ENCODE measurements at places on chromosomes 3 and 15.

DNA sequence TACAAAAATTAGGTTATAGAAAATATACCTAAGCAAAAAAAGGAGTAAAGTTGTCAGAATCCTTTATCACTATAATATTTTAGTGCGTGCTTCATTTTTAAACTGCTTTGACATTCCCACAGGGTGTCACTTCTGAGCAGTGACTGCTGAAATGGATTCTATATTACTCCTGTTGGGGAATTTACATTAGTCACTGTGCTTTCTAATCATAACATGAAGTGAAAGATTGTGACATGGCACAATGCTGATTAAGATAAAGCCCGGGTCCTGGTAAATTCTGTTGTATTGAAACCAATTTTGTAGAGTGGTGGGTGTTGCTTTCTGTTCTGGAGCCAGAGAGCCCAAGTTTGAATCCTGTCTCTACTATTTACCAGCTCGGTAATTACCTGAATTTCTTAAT is 36.4 kb upstream of the EHHADH start:
- DNase-seq = no peak

- peak; percentile 96 for DNase-seq
Observed at GRCh38 chr15:29269485-29270168, at the start of gene NSMCE3. Gene NSMCE3 (minus strand): TSS chr15:29269822. CDS start chr15:29269705, 117 bp downstream.

- DNase-seq = peak; percentile 40
Observed at GRCh38 chr15:40843885-40844695, at the start of gene SPINT1. Gene SPINT1 (plus strand): TSS chr15:40844048. CDS start chr15:40844555, 507 bp downstream.

- DNase-seq = no peak
Observed at GRCh38 chr3:127287840-127288239, at the start of gene PRR20G. Gene PRR20G (minus strand): TSS chr3:127288046. CDS start chr3:127287365, 681 bp downstream.

Data from adipocyte (in vitro differentiated cells).